ENCODE measurements at places on chromosomes 2 and 18.

GRCh38 chr2:157355618-157356017, 30.0 kb upstream of the ERMN start:
- DNase-seq = peak; percentile 52

- DNase-seq = no peak
Measured at GRCh38 chr2:206452750-206453149, 9.4 kb downstream of the ADAM23 start.

DNA sequence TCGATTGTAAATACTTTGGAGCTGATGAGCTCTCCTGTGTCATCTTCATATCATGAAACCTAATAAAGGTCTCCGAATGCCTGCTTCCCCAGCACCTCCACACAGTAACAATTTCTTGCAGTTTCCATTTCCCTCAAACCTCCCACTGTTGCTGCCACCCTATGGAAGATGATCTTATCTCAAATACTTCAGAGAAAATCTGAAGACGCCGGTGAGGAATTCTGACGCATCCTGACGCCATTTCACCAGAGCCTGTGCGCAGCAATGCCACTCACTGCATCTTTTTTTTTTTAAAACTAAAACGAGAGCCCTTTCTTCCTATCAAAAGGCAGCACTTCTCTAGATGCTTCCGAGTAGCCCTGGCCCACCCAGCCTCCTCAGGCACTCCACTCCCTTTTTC, 31.9 kb upstream of the GNAL start:
- no peak for DNase-seq

- DNase-seq = no peak
Measured at GRCh38 chr2:1125217-1125616, 174.6 kb downstream of the SNTG2 start.

- peak; percentile 72 for DNase-seq
Measured at GRCh38 chr2:108575132-108575966, 41.1 kb downstream of the LIMS1 start.

DNA sequence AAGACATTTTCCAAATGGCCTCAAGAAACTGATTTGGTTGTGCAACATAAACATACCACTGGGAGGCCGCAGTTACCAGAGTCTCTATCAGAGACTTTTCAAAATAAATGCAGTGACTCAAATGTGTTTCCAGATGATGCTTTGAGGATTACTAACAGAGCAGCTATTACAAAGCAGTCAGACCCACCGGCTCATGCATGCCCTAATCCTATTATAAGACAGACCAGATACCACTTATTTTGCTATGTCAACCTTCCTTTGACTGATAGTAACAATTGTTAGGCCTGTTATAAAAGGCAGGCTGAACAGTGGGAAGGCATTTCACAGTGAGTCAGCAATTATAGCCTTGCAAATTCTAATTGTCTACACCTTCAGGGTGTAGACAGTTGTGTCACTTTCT, 217.7 kb downstream of the LRRTM1 start:
- DNase-seq = peak; percentile 27

DNA sequence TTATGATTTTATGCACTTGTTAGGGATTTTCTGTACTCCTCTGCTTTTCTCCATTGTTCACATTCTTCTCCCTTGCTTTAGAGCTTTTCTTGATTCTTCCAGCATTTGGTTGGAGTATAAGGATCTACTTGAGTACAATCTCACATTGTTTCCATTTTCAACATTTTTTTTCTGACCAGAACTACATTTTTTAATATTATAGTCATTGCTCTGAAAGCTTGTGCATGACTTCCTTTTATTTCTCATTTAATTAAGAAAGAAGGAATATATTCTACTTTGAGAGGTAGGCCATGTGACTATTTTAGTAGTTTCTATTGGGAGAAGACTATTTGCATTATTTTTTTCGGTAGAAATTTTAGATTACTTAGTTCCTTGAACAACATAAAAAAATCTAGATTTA, 200.4 kb downstream of the TMEM247 start:
- peak; percentile 64 for DNase-seq

GRCh38 chr2:219331560-219332213, 857 bp downstream of the RESP18 start:
- DNase-seq = peak; percentile 84

GRCh38 chr2:235230821-235231601, 262.8 kb upstream of the AGAP1 start:
- peak; percentile 30 for DNase-seq

DNA sequence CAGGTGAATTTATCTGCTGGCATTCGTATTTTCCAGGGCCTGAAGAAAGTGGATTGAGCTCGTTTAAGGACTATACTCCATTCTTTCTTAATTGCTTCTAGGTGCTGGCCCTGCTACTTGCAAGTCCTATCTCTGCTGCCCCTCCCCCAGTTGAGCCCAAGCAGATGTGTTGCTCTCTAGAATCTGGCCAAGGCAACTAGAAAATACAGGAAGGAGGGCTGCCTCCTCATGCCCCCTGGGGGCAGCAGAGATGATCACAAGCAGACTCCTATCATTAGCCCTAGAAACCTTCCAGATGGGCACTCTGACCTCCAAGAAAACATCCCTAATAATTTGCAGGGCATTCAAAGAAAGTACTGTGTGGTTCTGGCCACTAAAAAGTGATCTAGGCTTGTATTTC, 72.5 kb upstream of the CYP26B1 start:
- DNase-seq = no peak

All from AG20443 (cell line).